Endothelial cell of umbilical vein (primary cell): ENCODE measurements at places on chromosomes 3 and 15.

GRCh38 chr3:45659661-45660566, 29.3 kb upstream of the SACM1L start:
- peak; percentile 73 for DNase-seq

- no peak for DNase-seq
Observed at GRCh38 chr3:193305356-193305755, 64.3 kb downstream of the PLAAT1 start.

DNA sequence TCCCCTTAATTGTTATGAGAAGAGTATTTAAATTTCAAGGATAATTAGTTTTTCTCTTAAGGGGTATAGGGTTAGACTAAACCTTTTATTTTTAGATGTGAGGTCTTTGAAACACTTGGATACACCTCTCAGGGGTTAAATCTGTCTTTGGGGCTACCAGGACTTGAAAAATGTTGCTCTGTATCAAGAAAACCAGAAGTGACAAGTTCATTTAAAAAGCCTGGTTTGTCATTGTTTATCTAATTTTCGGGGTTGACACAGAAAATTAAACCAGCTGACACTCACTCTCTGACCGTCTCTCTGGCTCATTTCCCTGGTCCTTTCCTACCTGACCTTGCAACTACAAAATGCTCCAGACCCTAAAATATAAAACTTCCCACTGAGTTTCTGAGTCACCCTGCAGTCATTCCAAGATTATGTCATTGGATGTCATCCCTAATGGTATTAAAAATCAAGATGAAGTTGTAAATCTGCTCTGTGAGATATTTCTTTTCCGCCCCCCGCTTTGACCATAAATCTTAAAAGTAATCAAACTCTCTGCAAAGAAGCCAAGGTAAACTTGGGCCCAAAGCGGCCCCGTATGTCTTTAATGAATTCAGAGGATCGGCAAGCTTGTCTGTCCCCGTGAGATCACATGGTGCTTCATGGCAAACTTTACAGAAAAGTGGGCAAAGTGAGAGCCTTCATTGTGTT, 32.9 kb upstream of the SKOR1 start:
- DNase-seq, result peak; percentile 20

DNA sequence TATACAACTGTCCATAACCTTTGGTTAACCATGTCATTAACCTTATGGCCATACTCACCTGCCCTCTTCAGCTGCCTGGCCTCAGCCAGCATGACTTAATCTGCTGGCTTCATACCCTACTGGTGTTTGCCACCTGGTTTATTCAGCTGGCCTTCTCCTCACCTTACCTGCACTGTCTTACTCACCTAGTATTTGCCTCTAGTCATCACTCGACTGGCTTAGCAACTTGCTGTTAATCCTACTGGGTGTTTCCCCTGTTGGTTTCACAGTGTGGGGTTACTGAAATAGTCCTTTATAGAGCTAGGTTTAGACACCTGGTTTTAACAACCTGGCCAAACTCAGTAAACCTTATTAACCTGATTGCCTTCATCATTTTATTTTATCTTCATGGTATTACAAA, 96.4 kb downstream of the IL12A start:
- DNase-seq, result no peak
